ENCODE measurements at places on chromosomes 2 and 18.

DNA sequence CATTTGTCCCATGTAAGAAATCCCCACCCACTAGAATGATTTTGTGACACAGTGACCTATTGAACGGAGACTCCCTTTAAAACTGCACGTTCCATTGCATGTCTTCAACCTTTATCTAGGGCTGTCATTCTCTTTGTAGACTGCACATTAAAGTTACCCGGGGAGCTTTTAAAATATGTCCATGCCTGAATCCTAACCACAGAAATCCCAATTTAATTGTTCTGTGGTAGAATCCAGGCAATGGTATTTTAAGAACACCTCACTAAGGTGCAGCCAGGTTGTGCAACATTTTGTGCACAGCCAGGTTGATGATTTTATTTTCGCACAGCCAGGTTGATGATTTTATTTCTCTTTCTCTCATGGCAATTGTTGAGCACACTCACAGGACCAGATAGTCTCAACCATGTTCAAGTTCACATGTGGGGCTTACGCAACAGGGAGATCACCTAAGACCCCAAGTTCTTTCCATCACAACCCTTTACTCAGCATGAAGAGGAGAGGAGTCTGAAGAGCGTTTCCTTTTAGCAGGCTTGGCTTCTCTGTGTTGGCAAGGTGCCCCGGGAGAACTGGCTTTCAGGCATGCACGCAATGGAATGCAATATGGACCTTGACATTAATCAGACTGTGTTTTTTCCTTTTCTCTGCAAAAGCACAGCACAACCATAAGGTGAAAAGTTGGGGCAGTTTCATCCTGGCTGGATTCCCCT, 467.3 kb upstream of the ETAA1 start:
- no peak for DNase-seq

GRCh38 chr18:12102136-12102842, 8.6 kb downstream of the ANKRD62 start:
- no peak for DNase-seq

DNA sequence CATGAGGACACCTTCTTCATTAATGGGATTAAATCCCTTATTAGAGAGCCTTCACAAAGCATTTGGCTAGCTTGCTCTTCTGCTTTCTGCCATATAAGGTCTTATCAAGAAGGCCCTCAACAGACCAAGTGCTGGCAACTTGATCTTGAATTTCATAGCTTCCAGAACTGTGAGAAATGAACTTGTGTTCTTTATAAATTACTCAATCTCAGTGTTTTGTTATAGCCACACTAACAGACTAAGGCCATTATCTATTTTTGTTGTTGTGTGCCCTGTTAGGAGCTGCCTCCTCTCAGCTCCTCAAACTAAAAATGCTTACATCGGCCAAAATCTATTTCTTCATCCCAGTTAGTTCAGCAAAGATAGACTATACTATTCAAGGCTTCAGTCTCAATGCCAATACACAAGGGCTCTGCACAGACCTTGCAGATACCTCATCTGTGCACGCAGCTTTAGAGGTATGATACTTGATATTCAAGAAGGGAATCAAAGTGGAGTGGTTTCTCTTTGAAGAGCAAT, 182.9 kb downstream of the GPD2 start:
- DNase-seq = no peak

- no peak for DNase-seq
Measured at GRCh38 chr2:20052861-20053281, 1.4 kb upstream of the LAPTM4A start.

- DNase-seq = no peak
Measured at GRCh38 chr18:49018554-49019445, 68.0 kb upstream of the SMAD7 start.

- DNase-seq = no peak
Measured at GRCh38 chr2:233009661-233010060, 3.4 kb downstream of the NGEF start.

GRCh38 chr2:41936771-41937463, 110.9 kb upstream of the PKDCC start:
- DNase-seq = no peak

- DNase-seq = no peak
Measured at GRCh38 chr18:23530195-23530594, 26.9 kb downstream of the RMC1 start.

DNA sequence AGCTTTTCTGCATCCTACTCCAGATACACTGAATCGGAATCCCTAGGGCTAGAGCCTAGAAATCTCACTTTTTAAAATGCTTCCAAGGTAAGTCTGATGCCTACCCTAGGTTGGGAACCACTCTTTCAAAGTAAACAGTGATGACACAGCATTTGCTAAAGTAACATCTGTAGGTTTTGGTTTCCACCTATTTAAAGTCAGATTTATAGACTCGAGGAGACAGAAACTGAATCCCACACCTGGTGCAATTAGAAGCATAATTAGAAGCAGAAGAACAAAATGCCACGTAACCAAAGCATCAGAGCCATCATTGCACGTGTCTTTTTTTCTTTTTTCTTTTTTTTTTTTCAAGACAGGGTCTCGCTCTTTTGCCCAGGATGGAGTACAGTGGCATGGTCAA, 40.9 kb downstream of the PDK1 start:
- no peak for DNase-seq
